ENCODE measurements at places on chromosomes 12 and 14. TPM values are rescaled to one million over a fixed set of nuclear protein-coding genes. Genes with fewer than 3 reads are reported as not detected.

The FLVCR2 gene
- total RNA-seq, result not detected

The ENDOU gene
- total RNA-seq, result not detected

The TTC9 gene
- total RNA-seq, result 8.6 TPM

The SERPINA4 gene
- not detected for total RNA-seq

The KLRG1 gene
- total RNA-seq, result 5.2 TPM

The NYNRIN gene
- total RNA-seq, result 33.5 TPM

The CLECL1 gene
- total RNA-seq, result not detected

The PCBP2 gene
- total RNA-seq, result 1,170 TPM

The KMT2D gene
- total RNA-seq, result 144 TPM

The CD69 gene
- total RNA-seq, result not detected

The KRT5 gene
- not detected for total RNA-seq

The AMDHD1 gene
- not detected for total RNA-seq

Measured in glutamatergic neuron (in vitro differentiated cells).